ENCODE measurements at places on chromosomes 1 and 21.
A peak's percentile ranks its signal among the peaks of the same experiment; 100 is the strongest.

GRCh38 chr1:32771561-32772280 lies 45.4 kb downstream of the YARS1 start:
- DNase-seq: no peak

DNA sequence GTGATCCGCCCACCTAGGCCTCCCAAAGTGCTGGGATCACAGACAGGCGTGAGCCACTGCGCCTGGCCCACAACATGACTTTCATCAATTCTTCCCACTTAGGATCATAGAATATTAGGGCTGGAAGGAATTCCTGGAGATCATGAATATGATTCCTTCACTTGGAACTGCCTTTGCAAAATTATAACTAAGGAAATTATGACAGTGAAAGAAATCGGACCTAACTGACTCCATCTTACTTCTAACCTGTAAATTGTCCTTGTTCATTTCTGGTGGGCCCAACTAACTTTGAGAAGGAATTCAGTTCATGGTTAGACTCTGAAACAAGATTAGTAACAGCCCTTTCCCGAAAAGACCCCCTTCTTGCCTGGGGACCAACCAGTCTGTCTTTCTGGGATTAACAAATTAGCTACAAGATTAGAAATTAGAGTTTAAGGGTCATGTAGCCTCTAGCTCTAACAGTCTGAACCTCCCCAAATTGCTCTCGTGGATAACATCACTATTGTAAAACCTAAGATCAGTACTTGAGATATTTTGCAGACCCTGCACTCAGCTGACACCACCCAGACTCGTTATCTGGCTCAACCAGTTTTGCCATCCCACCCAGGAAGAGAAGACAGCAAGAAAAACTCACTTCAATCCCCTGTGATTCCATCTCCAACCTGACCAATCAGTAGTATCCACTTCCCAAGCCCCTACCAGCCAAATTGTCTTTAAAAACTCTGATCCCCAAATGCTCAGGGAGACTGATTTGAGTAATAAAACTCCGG lies 14.7 kb downstream of the ZBTB8OS start:
- DNase-seq: no peak

DNA sequence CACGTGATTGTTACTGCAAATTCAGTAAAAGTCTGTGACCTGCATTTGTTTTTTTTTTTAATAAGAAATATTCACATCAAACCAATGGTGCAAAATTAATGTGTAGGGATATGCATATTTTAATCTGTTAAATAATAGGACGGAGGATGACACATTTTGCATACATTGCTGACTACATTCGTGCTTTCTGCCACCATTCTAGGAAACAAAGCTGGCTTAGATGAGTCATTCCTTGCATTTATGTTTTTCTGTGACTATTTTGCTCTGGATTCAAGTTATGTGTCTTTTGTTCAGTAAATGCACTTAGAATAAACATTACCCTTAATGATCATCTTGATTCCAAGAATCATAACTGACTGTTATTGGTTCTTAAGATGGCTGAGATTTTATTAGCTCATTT lies 23.9 kb upstream of the CYYR1 start:
- DNase-seq: no peak

GRCh38 chr1:39962450-39962825 lies 7.5 kb downstream of the MFSD2A start:
- DNase-seq: no peak

DNA sequence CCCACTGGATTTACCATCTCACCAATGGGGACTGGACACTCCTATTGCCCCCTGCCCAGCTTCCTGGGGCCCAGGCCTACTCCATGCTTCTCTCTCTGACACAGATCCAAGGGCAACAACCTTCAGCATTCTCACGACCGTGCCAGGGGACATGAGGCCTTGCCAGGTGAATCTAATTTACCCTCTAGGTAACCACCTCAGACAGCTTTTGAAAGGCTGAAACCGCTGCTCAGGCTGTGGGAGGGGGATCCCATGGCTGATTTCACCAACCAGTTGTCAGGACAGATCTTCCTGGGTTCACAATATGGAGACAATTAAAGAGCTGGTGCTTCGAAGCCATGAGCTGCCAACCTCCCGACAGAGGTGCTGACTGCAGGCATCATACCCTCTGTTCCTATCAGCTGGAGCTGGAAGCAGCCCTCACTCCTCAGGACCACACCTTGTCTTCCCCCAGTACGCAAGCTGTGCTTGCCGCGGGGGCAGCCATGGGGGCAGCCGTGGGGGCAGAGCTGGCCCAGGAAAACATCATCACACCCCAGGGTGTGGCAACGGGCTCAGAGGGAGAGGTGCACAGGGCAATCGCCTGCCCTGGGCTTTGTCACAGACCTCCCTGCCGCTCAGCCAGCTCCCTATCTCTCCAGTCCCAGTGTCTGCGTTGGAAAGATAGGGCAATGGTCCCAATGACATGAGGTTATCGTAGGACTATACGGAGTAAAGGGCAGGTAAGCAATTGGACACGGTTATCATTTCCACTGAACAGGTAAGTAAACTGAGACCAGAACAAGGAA lies 120.2 kb downstream of the DMRTB1 start:
- DNase-seq: no peak

- no peak for DNase-seq
These were observed 8.4 kb upstream of the GNG4 start for GRCh38 chr1:235657747-235658526.

DNA sequence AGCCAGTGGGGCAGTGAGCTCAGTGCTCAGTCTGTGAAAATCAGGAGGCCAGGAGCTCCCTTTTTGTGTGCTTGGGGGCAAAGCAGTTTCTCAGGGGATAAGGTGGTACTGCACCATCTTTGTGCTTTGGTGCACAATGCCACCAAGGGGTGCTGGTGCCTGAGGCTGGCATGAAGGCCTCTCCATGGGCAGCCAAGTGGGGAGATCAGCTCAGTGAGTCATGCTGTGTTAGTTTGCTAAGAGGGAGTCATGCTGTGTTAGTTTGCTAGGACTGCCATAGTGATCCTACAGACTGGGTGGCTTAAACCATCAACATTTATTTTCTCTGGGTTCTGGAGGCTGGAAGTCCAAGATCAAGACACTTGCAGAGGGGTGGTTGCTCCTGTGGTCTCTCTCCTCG lies 428.1 kb downstream of the PRDM2 start:
- DNase-seq: peak; percentile 79

DNA sequence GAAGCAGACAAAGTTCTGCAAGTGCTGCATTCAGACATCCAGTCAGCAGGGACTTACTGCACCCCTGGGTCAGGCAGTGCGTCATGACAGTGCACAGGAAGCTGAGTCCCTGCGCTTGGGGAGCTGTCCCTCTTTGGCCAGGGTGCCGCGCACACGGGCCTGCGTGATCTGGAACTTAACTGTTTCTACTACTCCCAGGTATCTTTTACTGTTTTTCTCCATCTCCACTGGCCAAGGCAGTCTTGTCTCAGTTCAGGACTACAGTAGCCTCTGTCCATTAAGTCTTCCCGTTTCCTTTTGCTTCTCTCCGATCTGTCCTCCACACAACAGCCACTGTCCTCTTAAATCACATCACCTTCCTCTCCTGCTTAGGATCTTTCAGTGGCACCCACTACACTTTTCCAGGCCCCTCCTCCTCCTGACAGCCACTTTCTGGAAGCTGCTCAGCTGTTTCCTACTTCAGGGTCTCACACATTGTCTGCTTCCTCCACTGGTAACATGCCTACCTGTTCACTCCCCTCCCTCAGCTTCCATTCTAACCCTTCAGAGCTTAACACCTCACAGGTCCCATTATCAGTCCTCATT lies 15.9 kb downstream of the ERRFI1 start:
- DNase-seq: no peak

- peak; percentile 17 for DNase-seq
These were observed 99.1 kb upstream of the ACTRT2 start for GRCh38 chr1:2921970-2922686.

DNA sequence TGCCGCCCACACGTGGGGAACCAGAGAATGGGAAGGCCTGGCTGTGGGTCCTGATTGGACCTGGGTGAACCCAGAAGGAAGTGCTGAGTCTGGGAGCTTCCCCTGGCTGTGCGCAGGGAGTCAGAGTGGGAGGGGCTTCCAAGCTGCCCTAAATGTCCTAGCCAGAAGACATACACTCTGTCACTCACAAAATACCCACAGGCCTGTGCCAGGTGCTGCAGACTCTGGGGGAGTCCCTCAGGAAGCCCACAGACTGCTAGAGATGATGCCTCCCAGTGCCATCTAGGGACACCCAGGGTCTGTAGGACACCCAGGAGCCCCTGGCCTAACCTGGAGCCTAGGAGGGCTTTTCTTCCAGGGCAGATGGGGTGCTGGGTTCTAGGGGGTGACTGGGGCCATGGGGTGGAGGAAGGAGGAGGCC lies 33.7 kb upstream of the LRP8 start:
- no peak for DNase-seq

GRCh38 chr21:41673596-41674335 lies 93.1 kb downstream of the RIPK4 start:
- no peak for DNase-seq

GRCh38 chr1:2381741-2382620 lies 9.4 kb downstream of the MORN1 start:
- DNase-seq: peak; percentile 74

- DNase-seq: no peak
These were observed 677 bp upstream of the HSD11B1 start for GRCh38 chr1:209703834-209704504.

- DNase-seq: no peak
These were observed 10.9 kb upstream of the ADAMTS5 start for GRCh38 chr21:26977746-26978145.

DNA sequence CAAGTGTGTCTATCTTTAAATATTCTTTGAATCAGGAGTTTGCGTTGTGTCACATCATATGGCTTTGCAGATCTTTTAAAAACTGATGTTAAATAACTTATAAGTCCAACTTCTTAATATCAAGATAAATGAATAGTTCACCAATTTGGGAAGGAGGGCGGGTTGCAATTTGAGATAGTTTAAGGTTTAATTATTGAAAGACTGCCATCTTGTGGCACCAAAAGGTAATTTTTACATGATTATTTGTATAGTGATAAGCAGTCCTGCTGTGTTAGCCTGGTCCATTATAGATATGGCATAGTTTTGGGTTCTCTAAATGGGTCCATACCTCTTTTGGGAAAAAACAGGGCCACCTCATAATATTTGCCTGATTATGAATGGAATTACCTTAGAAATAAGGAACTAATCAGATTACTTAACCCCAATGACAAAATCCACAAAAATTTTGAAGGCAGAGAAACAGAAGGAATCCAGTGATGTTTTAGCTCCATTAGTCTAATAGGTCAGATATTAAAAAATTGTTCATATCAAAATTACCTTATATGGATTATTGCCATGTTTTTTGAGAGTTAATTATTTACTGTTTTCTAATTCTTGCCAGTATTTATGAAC lies 64.3 kb downstream of the PRKAA2 start:
- DNase-seq: peak; percentile 62

GRCh38 chr1:225824533-225824941 lies 14.6 kb downstream of the EPHX1 start:
- DNase-seq: no peak

GRCh38 chr21:39611551-39612190 lies 1.1 kb upstream of the B3GALT5 start:
- no peak for DNase-seq

GRCh38 chr1:179241530-179242097 lies 12.1 kb upstream of the ABL2 start:
- DNase-seq: no peak

DNA sequence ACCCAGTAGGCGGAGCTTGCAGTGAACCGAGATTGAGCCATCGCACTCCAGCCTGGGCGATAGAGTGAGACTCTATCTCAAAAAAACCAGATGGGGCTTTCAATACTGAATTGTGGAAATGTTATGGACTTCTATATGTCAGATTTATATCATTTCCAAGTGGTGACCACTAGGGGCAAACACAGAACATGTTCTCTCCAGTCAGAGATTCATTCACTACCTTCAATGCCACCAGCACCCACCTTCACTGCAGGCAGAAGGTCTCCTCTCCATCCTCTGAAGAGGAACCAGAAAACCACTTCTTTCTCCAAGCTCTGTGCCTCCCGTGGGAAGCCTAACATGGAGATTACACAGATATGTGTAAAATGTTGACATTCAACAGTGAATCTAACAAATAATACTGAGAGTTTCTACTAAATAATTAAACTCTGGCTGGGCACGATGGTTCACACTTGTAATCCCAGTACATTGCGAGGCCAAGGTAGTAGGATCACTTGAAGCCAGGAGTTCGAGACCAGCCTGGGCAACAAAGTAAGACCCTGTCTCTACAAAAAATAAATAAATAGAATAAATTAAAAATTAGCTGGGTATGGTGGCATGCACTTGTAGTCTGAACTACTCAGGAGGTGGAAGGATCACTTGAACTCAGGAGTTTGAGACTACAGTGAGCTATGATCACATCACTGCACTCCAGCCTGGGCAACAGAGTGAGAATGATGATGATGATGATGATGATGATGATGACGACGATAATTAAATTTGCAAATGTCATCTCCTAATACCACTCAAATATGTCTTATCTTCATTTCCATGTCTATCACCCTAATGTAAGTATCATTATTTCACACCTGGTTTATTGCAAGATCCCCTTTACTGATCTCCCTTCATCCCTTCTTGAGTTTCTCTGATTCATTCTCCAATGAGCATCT lies 151.1 kb downstream of the ZNF281 start:
- peak; percentile 37 for DNase-seq

GRCh38 chr1:94746635-94747525 lies 73.3 kb upstream of the SLC44A3 start:
- DNase-seq: no peak

DNA sequence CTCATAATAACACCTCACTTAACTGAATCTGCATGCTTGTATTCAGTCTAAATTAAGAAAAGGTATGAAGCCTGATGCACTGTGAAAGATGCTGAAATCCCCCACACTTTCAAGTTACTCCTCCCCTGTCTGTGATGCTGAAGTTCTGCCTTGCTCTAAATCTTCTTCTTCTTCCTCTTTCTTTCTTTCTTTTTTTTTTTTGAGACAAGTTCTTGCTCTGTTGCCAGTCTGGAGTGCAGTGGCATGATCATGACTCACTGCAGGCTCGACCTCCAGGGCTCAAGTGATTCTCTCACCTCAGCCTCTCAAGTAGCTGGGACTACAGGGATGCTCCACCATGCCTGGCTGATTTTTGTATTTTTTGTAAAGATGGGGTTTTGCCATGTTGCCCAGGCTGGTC lies 231.0 kb upstream of the B3GALT2 start:
- DNase-seq: peak; percentile 84

GRCh38 chr1:189313488-189313887 lies 1164.2 kb downstream of the BRINP3 start:
- DNase-seq: no peak

GRCh38 chr21:31334648-31335121 lies 9.4 kb downstream of the TIAM1 start:
- no peak for DNase-seq

- DNase-seq: no peak
These were observed 83.9 kb downstream of the MT1HL1 start for GRCh38 chr1:236920286-236920894.

- DNase-seq: peak; percentile 65
These were observed 25.1 kb downstream of the NENF start for GRCh38 chr1:212457740-212458338.

GRCh38 chr1:175552306-175552705 lies 191.1 kb downstream of the TNR start:
- DNase-seq: no peak

- DNase-seq: peak; percentile 92
These were observed 39.2 kb downstream of the MAPKAPK2 start for GRCh38 chr1:206723805-206724472.

Measured in kidney tubule cell (primary cell).